ENCODE measurements at places on chromosomes 1 and 21.

- no peak for DNase-seq
These were observed 57.9 kb downstream of the RABGAP1L start for GRCh38 chr1:174217248-174217647.

GRCh38 chr1:214318956-214319736 is 38.2 kb downstream of the SMYD2 start:
- DNase-seq: no peak

DNA sequence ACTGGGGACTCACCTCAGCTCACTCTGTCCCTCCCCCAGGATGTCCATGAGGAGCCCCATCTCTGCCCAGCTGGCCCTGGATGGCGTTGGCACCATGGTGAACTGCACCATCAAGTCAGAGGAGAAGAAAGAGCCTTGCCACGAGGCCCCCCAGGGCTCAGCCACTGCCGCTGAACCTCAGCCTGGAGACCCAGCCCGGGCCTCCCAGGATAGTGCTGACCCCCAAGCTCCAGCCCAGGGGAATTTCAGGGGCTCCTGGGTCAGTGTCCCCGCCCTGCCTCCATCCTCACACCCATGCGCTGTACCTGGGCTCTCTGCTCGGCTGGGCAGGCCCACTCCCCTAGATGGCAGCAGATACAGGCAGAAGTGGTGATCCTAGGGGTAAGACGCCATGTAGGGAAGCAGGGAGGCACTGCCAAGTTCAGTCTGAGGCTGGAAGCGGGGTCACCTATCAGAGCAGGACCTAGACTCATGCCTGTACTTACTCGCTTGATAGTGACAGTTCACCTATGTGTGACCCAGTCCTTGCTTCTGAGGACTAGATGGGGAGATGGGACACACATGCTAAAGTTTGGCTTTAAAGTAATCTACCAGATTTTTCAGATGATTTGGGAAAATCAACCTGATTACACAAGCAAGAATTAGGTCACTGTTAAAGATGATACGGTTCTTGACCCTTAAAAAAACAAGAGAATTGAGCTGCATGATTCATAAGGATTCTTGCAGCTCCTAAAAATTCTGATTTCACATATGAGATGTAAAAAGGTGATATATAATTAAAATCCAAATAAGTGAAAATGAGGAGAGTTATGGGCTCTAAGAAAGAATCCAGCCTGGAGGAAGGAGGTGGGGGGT is 38.7 kb downstream of the ETNK2 start:
- DNase-seq: no peak

DNA sequence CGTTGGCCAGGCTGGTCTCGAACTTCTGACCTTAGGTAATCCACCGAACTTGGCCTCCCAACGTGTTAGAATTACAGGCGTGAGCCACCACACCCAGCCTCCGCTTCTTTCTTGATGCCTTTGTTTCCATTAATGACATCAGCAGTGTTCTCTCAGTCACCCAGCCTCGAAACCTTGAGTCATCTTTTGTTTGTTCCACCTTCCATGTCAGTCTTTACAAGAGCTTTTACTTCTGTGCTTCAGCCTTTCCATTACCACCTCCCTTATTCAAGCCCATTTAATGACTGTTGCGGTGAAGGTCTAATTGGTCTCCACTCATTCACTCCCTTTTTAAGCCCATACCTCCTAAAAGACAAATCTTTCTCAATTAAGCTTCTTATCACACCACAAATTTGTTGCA is 146.6 kb upstream of the ADGRL2 start:
- no peak for DNase-seq

DNA sequence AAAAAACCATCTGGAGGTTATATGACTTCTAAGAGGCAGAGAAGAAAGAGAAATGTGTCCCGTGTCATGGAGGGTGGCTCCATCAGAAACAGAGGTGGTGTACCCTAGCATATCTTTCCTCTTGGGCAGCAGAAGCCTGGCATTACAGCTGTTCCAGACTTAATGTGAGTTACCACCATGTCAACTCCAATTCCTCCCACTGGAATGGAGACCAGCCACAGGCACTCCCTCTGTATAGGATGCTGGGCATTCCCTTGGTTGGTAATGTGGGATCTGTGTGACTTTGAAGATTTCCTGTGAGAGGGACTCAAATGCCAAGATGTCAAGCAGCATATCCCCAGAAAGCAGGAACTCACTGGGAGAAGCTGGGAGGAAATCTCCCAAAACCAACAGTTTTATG is 77.1 kb upstream of the COG2 start:
- no peak for DNase-seq

DNA sequence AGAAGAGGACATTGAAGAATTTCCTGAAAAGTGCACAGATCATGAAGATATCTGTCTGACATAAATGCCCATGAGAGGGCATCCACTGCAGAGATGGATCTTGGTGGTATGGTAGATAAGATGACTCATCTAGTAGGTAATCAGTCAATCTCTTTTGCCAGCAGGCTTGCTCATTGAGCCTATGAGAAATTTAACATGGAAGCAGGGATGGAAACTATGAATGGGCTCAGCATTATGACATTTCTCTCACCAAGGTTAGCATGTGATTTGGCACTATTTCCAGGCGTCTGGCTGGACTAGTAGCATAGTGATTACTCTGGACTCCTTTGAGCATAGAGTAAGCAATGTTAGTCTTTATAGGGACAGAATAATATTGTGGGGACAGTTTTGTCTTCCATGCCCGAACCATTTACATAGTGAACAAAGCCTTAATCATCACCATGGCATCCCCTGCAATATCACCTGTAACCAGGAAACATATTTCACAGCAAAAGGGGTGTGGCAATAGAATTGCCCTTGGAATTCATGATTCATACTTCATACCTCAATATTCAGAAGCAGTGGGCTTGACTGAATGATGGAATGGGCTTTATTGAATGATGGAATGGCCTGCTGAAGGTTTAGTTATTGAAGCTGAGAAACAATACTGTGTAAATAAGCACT is 7.3 kb downstream of the OR2C3 start:
- DNase-seq: no peak

GRCh38 chr1:218164111-218164929 is 120.8 kb upstream of the RRP15 start:
- DNase-seq: no peak

DNA sequence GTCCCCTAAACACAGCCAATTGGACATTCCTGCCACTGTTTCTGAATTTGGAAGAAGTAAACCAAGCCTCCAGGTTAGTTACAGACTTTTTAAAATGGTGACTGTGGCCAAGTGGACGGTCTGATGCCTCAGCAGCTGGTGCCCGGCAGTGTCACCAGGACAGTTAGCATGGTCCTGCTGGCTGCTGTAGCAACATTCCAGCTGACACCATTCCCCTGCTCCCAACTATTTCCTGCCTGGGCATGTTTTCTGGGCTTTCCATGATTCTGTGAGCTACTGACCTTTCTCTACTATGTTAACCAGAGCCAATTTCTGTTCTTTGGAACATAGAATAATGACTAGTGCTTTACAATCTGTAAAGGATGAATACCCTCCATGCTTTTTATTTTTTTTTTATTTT is 95.0 kb downstream of the TLR5 start:
- no peak for DNase-seq

- no peak for DNase-seq
These were observed 32.0 kb downstream of the PLXNA2 start for GRCh38 chr1:208211921-208212843.

GRCh38 chr1:162003830-162004215 is 19.8 kb downstream of the OLFML2B start:
- DNase-seq: peak; percentile 75

DNA sequence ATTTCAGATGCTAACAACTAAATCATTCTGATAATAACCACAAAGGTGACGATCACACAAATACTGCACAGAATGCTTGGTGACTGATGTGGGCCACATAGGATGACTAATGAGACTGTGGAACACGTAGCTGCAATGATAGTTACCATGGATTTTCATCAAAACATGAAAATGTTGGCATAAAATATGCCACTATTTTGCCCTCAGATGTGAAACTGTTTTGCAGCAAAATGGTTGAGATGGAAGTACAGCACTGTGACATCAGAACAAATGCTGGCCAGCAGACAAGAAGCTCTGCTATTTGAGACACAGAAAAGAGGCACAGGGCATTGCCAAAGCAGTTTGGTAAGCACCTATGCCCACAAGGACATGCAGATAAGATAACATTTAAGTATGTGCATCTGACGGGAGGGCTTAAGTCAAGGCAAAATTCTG is 83.8 kb downstream of the NIBAN1 start:
- DNase-seq: no peak

DNA sequence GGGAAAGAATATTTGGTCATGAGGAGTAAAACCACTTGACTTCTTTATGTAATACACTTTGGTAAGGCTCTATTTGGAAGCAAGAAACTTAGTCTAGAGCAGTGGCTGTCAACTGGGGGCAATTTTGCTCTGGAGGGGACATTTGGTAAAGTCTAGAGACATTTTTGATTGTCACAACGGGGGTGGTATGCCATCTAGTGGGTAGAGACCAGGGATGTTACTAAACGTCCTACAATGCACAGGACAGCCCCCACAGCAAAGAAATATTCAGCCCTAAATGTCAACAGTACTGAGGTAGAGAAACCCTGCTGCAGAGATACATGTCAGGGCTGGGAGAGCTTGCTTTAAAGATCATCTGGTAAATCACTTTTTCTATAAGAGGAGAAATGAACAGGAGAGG is 13.5 kb downstream of the FUCA1 start:
- no peak for DNase-seq

GRCh38 chr1:43368646-43369020 is 822 bp upstream of the ELOVL1 start:
- no peak for DNase-seq
